ENCODE measurements at places on chromosomes 4 and X.

- no peak for DNase-seq
Observed at GRCh38 chr4:102319594-102319993, 25.7 kb downstream of the SLC39A8 start.

DNA sequence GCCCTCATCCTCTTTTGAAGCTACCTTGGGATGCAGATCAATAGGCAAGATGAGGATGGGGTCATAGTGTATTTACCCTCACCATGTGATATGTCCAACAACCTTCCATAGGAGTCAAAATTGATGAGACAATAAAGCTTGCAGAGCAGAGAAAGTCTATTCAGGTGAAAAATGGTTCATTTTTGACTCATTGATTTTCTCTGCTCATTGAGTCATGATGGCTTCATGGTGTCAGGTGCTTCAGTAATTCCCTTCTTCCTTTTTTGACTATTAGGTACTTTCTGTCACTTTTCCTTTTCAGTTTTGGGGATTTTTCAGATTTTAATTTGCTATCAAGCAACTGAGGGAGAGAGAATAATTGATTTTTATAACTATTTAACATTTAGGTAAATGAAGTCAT lies 55.9 kb upstream of the IL2 start:
- no peak for DNase-seq

GRCh38 chr4:75696581-75696980 lies 23.4 kb upstream of the G3BP2 start:
- DNase-seq = no peak

- no peak for DNase-seq
Observed at GRCh38 chr4:10734697-10735096, 50.1 kb upstream of the CLNK start.

GRCh38 chrX:37796310-37796709 lies 16.5 kb downstream of the CYBB start:
- no peak for DNase-seq

DNA sequence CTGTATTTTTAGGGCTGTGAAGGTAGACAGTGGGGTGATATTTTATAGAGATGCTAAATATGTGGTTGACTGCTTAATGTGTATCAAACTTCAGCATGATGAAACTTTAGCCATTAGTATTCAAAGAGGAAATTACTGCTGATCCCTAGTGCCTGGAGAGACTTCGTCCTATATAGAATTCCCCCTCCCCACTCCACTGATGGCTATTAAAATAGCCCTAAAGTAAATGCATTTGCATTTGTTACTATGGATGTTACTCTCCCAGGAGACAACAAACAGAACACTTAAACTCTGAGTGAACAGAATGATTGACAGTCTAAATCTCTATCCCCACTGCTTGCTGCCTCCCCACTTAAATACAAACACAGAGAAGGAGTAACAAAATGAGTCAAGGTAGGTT lies 39.1 kb downstream of the ADGRL3 start:
- no peak for DNase-seq

DNA sequence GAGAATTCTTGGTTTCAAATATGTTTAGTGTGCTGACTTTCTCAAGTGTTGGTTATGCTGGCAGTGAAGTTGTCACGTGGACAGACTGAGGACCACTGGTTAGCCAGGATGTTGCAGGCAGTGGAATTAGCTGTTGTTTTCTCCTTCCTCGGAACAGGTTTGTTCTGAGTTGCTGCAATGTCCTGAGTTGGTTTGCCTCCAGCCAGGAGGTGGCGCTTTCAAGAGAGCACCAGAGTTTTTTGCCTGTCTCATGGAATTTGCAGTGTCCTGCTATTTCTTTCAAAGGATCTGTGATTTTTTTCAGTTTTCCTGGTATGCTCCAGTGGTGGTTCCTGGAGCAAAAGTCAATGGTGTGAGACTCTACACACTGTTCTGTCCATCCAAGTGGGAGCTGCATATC lies 158.1 kb upstream of the CXorf66 start:
- DNase-seq = no peak

- no peak for DNase-seq
Observed at GRCh38 chr4:118974758-118975157, 86.1 kb downstream of the SYNPO2 start.

DNA sequence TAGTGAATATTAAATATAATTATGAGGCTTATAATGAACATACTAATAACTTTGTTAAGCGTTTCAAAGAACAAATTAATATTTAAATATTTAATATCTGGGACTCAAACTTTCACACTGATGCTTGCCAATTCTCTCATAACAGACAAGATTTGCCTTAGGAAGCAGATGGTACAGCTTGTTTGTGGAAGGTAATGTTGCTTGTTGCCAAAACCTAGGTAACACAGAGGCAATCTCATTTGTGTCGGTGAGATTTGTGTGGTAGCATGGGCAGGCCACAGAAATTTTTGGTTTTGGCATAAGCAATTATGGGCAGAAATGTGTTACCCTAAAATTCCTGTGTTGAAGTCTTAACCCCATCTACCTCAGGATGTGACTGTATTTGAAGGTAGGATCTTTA lies 114.9 kb upstream of the AFF2 start:
- no peak for DNase-seq

GRCh38 chrX:14864631-14865030 lies 8.2 kb downstream of the FANCB start:
- no peak for DNase-seq

DNA sequence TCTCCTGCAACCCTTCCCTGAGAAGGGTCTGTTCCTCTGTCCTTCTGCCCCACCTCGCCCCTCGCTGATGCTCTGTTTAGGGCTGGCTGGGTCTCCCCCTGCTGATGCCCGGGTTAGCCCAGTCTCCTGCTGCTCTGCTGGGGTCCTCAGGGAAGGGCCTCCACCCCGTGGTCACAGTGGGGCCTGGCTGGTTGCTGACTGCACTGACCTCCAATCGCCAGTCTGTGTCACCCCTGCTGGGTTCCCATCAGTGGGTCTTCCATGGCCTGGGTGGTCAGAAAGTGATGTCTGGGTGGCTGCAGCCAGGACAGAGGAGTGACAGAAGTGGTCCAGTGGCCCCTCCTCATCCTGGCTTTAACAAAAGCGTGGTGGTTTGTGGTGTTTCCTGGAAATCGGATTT lies 44.7 kb downstream of the EVC start:
- no peak for DNase-seq

DNA sequence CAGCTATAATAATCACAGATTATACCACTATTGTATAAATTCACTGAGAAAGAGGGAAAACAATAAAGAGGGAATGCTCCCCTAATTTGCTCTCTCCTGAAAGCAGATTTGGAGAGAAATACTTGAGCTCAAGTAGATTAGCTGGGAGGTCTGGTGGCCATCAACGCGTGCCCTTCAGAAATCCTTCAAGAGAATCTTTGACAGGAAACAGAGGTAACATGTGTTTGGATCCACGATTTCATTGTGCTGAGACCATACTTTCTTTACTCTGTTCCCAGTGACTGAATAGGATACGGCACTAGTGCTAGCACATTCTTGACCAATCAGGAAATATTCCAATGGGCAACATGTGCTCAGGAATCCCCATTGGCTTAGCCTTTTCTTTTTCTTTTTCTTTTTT lies 1395.3 kb downstream of the RAPGEF2 start:
- no peak for DNase-seq

DNA sequence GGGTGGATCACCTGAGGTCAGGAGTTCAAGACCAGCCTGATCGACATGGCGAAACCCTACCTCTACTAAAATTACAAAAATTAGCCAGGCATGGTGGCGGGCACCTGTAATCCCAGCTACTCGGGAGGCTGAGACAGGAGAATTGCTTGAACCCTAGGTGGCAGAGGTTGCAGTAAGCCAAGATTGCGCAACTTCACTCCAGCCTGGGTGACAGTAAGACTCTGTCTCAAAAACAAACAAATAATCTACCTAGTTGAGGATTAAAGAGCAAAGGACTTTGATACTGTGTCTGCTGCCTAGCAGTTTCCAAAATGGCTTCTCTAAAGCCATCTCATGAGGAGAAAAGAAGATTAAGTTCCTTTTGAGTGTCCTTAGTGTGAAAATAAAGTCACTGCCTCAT lies 37.8 kb downstream of the SMS start:
- DNase-seq = no peak

- DNase-seq = no peak
Observed at GRCh38 chrX:26050099-26050498, 88.0 kb upstream of the MAGEB18 start.

- DNase-seq = no peak
Observed at GRCh38 chr4:150950657-150951288, 64.3 kb downstream of the LRBA start.

DNA sequence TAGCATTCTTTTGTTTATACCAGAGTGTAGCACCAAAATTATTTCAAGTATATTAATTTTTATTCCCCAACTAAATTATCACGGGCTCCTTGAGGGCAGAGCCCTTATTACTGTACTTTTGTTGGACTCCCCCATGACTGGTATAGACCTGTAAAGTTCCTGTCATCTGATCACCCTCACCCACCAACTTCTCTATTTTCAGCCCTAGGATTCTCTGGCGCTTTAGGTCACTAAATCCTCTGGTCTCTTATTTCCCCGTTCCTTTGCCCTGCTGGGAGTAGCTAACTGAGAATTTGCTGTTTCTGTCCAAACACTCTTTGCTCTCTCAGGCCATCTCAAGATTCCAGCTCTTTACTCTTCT lies 3.2 kb upstream of the XKRX start:
- DNase-seq = no peak

DNA sequence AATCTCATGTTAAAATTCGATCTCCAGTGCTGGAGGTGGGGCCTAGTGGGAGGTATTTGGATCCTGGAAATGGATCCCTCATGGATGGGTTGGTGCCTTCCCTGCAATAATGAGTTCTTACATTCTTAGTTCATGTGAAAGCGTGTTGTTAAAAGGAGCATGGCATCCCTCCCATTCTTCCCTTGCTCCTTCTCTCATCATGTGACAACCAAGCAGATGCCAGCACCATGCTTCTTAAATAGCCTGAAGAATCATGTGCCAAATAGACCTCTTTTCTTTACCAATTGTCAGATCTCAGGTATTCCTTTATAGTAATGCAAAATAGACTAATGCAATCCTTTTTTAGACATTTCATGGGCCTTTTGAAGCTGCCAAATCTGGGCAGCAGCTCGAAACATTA lies 29.0 kb upstream of the CLNK start:
- no peak for DNase-seq

GRCh38 chr4:139642364-139642763 lies 23.3 kb upstream of the MGST2 start:
- DNase-seq = no peak

- no peak for DNase-seq
Observed at GRCh38 chr4:55397126-55397436, 1.3 kb downstream of the TMEM165 start.

DNA sequence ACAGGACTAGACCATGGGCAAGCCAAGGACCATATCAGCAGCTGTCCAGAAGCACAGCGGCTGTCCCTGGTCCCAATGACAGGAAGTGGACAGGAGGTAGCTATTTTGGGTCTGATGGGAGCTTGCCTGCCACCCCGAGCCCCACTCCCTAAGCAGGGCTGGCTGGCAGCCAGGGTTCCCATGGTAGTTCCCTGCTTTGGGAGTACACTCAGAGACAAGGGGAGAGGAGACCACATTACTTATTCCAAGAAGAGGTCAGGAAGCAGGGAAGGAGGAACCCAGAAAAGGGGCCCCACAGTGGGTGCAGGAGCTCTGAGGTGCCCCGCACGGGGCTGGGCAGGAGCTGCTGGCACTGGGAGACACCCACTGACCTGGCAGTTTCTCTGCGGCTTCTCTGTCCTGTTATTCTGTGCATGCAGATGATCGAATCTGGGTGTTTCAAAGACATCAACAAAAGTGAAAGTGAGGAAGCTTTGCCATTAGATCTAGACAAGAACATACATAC lies 36.3 kb downstream of the HTT-AS start:
- DNase-seq = no peak

DNA sequence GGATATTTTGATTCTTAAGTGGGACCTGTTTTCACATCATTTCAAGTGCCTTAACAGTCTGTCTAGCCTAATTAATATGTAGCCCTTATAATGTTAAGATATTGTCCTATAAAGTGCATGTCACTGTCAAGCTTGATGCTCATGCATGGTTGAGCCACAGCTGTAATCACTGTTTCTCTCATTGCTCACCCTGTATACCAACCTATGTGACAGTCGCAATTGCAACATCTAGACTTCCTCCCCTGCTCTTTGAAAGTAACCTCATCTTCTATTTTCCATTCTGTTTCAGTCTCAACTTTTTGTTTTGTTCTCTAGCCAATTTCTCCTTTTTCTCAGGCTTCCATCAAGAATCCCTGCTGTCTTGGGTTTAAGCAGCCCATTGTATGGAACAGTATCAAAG lies 24.4 kb upstream of the MSL3 start:
- no peak for DNase-seq

- DNase-seq = no peak
Observed at GRCh38 chr4:38946919-38947318, 79.3 kb downstream of the FAM114A1 start.

GRCh38 chr4:102751941-102752340 lies 8.8 kb downstream of the MANBA start:
- no peak for DNase-seq

DNA sequence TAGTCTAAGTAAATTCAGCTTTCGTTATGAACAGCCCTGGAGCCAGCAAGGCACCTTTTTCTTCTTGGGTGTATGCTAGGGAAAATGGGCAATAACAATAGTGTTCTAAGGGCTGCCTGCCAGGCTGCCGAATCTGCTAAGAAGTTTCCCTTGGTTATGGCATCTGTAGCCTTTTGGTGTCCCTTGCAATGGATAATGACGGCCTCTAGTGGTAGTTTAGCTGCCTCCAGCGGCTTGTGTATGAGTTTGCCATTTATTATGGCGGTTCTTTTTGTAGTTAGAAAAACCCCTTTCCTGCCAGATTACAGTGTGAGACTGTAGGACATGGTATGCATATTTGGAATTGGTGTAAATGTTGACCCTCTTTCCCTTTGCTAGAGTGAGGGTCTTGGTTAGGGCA lies 78.9 kb upstream of the SPIN4 start:
- no peak for DNase-seq

DNA sequence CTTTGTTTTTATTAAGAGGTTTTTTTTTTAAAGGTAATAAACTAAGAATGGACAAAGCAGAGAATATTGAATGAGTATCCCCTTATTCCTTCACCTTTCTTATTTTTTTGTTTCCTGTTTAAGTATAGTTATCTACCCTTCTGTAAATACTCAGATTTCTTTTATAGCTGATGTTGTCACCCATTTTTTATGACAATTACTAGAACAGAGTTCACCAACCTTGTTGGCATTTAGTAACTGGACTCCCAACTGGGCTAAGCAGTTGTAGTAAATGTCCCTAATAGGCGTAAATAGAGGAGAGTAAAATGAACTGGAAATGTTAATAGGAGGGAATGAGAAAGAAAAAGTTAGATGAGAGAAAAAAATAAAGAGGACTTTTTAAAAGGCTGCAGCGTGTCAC lies 9.8 kb downstream of the PDLIM5 start:
- DNase-seq = no peak
